ENCODE measurements at places on chromosomes 5 and 9.

GRCh38 chr9:14462950-14463349 lies 149.0 kb upstream of the NFIB start:
- no peak for DNase-seq

DNA sequence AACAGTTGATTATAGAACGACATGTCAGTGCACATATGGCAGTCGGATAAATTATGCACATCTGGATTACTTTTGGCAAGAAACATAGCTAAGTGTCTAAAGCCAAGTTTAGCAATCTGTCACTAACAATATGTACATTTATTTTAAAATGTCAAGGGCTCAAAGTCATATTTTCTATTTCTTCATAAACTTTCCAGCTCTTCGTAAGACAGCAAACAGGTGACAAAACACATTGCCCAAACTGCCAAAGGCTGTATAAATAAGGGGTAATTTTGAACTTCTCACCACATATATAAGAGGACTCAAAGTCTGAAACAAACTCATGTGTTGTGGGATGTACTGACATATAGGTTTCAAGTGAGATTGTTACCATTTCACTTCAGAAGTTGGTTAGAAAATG lies 237.2 kb downstream of the ARL15 start:
- DNase-seq, result no peak

DNA sequence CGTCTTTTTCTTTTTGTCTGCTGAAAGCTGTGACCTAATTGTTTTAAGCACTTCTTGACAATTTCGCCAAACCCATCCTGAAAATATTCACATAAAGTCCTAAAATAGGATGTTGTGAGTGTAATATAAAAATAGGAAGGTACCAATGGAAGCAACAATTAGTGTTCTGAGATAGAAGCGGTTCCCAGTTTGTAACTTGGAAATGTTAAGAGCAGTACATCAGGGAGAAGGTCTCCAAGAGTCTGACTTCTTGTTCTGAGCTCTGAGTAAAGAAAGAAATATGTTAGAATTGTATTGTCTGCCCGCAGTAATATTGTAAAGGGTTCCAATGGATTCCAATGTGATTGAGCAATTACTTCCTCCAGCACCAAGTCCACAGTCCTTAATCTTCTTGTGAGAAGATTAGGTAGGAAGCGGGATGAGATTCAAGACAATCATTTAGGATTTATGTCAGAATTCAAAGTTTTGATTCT lies 3.9 kb downstream of the VCAN start:
- peak; percentile 86 for DNase-seq

DNA sequence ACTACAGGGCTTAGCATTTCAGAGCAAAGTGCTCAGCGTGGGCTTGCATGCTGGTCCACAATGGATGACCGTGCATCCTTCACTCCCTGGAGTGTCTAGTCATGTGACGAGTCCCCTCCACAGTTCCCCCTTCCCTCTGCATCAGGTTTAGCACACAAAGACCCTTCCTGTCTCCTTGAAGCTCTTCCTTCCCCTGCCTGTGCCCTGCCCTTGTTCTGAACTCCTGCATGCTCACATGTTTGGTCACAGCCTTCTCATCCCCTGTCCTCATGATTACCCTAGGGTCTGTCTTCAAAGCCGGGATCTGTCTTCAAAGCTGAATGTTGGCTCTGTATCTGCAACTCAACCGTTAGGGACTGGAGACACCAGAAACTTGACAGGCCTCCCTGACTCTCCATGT lies 388.9 kb downstream of the SEMA5A start:
- no peak for DNase-seq

GRCh38 chr5:45694971-45695803 lies 993 bp downstream of the HCN1 start:
- no peak for DNase-seq

DNA sequence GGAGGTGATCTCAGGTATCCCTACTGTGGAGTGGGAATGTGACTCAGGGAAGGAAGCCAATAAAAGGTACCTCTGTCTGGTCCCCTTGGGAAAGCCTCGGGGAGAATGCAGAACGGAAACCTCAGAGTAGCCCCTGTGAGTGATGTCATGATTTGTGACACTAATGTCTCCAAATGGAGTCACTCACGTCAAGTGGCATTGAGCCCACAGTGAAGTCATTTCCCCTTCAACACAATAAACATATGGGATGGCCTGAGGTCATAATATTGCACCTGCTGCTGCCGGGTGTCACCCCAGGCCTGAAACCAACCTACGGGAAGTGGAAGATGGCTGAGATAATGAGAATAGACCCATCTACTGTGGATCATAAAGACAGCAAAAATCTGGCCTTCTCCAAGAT lies 75.9 kb upstream of the GOLM1 start:
- no peak for DNase-seq

- peak; percentile 90 for DNase-seq
Observed at GRCh38 chr9:93119953-93120845, 13.9 kb downstream of the NINJ1 start.

GRCh38 chr5:67773411-67774266 lies 441.9 kb upstream of the PIK3R1 start:
- DNase-seq, result no peak

- DNase-seq, result no peak
Observed at GRCh38 chr5:6434731-6435130, 13.9 kb upstream of the UBE2QL1 start.

DNA sequence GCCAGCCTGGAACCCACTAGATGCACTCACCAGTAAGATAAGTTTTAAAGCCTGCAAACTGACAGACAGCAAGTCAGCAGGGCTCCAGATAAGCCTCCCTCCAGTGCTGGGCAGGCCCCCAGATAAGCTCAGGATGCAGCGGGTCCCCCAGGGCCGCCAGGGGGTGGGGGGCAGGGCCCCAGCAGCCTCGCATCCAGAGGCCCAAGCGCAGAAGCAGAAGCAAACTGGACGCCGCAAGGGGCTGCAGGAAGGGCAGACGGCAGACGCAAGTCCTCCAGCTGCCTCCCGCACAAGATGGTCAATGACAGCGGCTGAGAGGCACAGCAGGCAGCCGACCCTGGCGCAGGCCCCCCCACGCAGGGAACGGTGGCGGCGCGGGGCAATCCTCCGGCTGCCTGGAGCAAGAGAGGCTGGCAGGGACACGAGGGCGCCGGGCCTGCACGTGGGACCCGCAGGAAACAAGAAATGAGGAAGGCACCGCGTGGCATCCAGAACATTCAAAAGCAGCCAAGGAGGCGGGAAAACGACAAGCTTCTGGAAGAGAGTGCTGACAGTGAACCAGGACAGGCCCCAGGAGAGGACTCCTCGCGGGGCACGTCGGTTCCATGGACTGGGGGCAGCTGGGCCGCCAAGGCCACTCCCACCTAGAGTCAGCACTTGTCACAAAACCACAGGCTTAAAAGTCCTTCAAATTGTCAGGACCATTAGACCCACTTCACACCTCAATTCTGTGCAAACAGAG lies 49.8 kb downstream of the ROR2 start:
- no peak for DNase-seq

- DNase-seq, result no peak
Observed at GRCh38 chr5:67880876-67881275, 334.7 kb upstream of the PIK3R1 start.

- no peak for DNase-seq
Observed at GRCh38 chr9:134208310-134208841, 44.0 kb upstream of the RNU6ATAC start.

GRCh38 chr5:92980491-92980890 lies 600.5 kb downstream of the NR2F1-AS1 start:
- DNase-seq, result no peak

DNA sequence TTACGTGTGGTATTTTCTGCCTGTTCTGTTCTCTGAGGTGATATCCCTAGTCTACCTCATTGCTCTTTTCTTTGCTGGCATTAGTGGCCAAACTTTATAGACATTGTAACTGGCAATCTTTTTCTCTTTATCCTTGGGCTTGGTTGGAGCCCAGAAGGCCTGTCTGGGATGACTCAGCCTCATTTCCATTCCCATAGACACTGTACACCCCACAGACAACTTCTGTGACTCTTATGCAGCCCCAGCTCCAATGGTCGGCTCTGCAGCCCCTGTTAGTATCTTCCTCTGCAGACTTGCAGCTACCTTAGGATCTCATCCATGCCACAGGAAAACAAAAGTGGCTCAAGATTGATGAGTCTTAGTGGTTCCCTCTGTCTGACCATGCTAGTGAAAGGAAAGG lies 79.8 kb downstream of the CFAP95 start:
- DNase-seq, result peak; percentile 20

- DNase-seq, result no peak
Observed at GRCh38 chr9:116901260-116901659, 214.2 kb downstream of the TRIM32 start.

- no peak for DNase-seq
Observed at GRCh38 chr5:2373631-2374030, 377.8 kb downstream of the IRX2 start.

- DNase-seq, result no peak
Observed at GRCh38 chr5:159965031-159965837, 43.7 kb upstream of the TTC1 start.

GRCh38 chr5:87147441-87147840 lies 120.2 kb upstream of the RASA1 start:
- DNase-seq, result no peak

- DNase-seq, result no peak
Observed at GRCh38 chr5:160537940-160538339, 116.3 kb downstream of the PTTG1 start.

DNA sequence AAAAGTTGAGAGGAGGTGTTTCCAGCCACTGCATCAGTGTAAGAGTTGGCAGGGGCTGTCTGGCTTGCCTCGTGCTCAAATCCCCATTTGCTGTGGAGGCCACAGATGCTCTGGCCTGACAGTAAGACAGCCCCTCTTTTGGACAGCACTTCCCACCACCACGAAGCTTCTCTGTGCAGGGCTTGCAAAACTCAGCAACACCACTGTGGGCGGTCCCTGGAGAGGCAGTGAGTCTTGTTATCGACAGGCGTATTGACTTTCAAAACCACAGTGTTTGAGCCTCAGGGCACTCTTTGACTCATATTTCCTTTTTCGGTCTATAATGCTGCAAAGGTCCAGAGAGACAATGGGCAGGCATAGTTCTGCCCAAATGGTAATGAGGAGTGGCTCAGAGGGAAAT lies 539.5 kb downstream of the EBF1 start:
- DNase-seq, result no peak

DNA sequence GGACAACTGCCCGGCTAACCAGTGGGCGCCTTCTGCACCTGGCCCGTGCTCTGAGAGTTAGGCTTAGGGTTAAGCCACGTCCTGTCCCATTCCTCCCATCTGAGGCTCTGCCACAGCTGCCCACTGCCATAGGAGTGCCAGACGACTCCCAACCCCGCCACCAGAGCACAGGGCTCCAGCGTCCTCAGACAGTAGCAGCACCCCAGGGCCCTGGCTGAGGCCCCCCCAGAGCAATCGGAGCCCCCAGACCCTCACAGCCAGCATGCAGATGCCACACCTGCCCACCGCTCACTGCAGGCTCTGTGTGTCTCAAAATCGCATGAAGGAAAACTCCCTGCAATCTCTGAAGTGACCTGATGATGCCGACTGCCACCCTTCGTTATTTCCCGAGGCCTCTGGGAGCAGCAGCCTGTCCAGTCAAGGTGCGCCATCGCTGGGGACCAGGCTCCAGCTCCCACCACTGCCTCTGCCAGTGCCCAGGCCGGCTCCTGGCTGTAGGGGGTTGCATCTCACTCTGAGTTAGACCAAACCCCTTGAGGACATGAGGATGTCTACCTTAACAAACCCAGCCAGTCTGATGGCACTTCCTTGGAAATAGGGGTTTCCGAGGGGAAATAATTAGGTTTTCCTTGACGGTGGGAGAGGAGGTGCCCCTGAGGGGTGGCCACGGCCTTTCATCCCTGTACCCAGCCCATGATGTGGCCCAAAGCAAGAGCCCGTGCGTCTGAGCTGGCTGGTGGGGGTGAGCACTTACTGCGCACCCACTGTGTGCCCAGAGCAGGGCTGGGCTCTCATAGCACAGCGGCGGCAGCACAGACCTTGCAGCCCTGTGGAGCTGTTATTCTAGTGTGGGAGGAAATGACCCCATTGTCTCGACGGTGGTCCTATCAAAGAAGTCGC lies 58.0 kb upstream of the RNF130 start:
- no peak for DNase-seq

- peak; percentile 97 for DNase-seq
Observed at GRCh38 chr9:124285903-124286291, 28.1 kb downstream of the NEK6 start.

DNA sequence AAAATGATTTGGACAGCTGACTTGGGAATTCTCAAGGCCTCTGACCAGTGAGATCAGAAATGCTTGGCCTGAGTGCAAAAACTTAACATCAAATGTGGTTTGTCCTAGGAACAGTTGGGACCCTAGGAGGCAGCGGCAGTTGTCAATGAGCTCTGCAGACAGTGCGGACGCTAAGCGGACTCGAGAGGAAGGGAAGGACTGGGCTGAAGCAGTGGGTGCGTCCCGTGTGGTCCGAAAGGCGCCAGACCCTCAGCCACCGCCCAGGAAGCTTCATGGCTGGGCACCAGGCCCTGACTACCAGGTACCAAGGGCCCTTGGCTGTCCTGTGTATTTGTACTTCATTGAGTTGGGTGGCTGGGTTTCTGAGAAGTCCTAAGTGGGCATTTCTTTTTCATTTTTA lies 43.7 kb upstream of the POMT1 start:
- no peak for DNase-seq

GRCh38 chr5:176559683-176560082 lies 10.5 kb downstream of the CDHR2 start:
- DNase-seq, result no peak

DNA sequence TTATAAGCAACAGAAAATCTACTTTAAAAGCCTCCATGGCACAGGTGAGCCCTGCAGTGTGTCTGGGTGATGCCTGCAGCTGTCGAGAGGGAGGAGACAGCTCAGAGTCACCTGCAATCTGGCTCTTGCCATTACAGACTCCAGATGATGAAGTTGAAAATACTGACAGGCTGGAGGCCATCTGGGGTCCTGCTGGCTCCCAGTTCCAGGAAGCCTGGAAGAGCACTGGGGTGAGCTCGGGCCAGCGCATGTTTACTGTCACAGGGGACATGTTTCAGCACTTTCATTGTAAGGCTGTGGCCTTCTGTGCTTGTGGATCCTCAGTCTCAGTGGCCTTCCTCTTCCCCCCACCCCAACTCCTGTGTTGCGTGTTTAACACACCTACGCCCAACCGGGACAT lies 28.4 kb downstream of the CEL start:
- DNase-seq, result no peak

- DNase-seq, result no peak
Observed at GRCh38 chr5:127602481-127602880, 46.4 kb upstream of the CTXN3 start.

GRCh38 chr9:117412006-117412715 lies 2.7 kb downstream of the ASTN2 start:
- no peak for DNase-seq

DNA sequence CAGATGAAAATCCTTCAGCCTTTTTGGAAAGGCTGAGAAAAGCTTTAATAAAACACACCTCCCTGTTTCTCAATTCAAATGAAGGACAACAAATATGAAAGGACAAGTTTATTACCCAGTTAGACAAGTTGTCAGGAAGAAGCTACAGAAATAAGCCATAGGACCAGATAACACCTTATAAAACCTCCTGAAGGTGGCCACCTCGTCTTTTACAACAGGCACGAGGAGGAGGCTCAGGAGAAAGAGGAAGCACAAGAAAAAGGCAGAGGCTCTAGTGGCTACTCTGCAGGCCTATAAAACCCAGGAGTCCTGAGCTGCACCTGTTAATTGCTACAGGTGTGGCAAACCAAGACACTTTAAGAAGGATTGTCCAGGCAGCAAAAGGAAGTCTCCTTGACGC lies 352.1 kb upstream of the CDH18 start:
- no peak for DNase-seq

Data from astrocyte of the cerebellum (primary cell).